ENCODE measurements at places on chromosomes 16 and 17.

GRCh38 chr17:83002118-83002805 lies 77.1 kb upstream of the METRNL start:
- no peak for DNase-seq

DNA sequence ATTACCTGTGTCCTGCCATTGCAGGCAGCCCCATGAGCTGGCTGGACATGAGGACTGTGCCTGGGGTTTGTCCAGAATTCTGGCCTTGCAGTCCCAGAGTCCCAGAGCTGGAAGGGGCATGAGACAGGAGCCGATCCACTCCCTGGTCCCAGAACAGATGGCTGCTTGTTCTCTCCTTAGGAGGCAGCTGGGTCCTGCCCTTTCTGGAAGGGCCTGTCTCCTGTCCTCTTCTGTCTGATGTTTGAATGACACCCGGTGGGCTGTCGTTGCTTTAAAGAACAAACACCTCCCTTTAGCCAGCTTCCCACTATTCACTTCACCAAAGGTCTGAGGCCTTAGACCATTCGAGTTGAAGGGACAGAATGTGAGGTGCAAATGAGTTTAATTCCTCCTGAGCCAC lies 63.8 kb downstream of the RAP1GAP2 start:
- no peak for DNase-seq

GRCh38 chr16:85929259-85929721 lies 30.3 kb downstream of the IRF8 start:
- no peak for DNase-seq

GRCh38 chr16:78890373-78890895 lies 710.1 kb downstream of the MAF start:
- no peak for DNase-seq

DNA sequence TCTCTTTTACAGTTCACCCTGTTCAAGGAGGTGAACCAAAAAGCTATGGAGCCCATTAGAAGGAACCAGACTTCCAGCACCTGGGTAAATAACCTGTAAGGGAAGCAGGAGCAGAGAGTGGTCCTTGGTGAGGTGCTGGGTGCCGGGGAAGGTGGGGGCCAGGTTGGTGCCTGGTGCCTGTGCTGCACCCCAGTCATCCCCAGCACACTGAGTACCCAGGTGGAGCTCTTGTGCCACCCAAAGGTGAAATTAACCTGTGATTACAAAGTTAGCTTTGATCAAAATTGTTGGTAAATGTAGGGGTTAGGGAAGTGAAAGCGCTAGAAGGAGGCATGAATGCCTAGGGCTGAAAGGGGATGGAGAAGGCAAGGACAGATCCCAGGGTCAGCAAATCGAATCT lies 58.6 kb downstream of the CDRT4 start:
- DNase-seq = no peak

DNA sequence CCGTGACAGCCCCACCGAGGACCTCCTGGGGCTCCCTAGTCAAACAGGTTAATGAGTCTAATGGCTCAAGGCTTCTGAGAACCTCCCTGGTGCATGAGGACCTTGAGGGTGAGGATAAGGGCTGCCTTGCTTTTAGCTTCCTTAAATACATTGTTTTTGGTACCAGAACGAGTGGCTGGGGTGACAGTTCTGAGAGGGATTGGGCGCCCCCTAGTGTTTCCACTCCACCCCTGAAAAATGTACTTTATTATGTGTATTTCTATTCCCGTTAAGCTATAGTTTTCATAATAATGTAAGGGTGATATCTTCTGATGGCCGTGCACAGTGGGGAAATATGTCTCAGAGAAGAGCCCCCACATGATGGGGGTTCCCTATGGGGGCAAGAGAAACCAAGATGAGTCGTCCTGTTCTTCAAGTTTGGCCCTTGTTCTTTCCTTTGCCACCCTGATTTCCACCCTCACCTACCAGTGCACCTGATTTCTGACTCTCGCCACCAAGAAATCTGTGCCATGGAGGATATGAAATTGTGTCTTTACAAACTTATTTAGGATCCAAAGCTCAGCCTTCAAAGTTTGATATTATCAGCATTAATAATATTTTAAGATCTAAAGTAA lies 14.5 kb upstream of the VWA3A start:
- peak; percentile 5 for DNase-seq

DNA sequence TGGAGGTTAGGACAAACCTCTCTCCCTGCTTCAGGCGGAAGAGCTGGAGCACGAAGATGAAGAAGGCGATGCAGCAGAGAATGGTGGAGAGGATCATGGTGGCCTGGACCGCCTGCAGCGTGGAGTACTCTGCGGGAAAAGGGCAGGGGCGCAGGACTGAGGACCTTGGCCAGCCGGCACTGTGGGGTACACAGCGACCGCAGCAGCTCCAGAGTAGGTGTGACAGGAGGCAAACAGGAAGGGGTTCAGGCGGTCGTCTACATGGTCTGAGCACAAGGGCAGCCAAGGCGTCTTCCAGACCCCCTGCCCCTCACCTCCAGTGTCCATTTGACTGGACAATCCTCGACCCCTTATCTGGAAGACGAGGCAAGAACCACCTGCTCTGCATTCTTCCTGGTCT lies 42.5 kb downstream of the EMP2 start:
- no peak for DNase-seq

- DNase-seq = no peak
Measured at GRCh38 chr17:17228521-17229279, 8.3 kb downstream of the FLCN start.

DNA sequence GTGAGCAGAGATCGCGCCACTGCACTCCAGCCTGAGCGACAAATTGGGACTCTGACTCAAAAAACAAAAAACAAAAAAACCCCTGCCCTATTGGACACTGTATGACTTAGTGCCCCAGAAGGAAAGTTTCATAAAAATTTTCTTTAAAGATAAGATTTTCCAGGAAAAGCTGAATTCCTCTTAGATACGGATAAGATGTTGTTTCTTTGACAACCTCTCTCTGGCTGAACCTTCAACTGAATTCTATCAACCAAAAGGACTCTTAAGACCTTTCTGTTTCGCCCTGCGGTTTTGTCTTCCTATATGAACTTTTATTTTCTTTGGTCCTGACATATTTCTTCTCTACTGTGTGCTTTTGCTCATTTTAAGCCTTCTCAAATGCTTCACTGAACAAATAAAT lies 35.8 kb downstream of the CPPED1 start:
- no peak for DNase-seq
